ENCODE measurements at places on chromosomes 11 and 22.

GRCh38 chr11:134764367-134764766 lies 352.3 kb upstream of the B3GAT1 start:
- no peak for DNase-seq

DNA sequence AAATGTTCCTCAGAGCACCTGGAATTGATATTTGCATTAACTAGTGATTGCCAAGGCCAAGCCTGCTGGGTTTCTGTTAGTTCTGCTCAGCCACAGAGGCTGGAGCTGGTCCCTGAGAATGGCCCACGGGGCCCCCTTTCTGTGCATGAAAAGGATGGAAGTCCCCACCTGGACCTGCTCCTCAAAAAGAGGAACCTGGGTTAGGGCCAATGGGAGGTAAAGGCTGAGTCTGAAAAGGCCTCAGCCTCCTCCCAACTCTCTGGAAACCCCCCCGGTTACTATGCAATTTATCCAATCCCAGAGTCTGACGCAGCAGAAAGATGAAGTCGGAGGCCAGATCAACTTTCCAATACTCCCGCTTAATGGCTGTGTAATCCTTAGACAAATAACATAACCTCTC lies 6.8 kb upstream of the CREB3L1 start:
- no peak for DNase-seq

- no peak for DNase-seq
These were observed 182.4 kb upstream of the LARGE1 start for GRCh38 chr22:34102633-34103032.

- DNase-seq: no peak
These were observed 436.8 kb upstream of the CADM1 start for GRCh38 chr11:115941044-115941443.

- no peak for DNase-seq
These were observed 328.5 kb upstream of the PLET1 start for GRCh38 chr11:112589155-112589554.

- no peak for DNase-seq
These were observed 3.1 kb downstream of the IFITM1 start for GRCh38 chr11:316891-317301.

DNA sequence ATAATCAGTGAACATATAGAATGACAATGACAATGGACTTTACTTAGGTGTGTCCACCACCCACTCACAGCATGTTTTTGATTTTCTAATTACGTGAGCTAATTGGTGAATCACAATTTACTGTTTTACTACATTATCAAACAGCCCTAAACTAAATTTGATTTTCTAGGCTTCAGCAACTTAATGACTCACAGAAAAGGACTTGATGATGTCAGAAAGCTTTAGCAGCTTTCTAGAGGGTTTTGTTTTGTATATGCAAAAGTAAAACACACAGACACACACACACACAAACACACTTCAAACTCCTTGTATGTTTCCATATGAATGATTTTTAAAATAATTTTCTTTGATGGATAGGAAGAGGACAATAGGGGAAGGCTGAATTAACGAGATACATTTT lies 878.6 kb upstream of the CCDC90B start:
- DNase-seq: no peak

- no peak for DNase-seq
These were observed 16.3 kb downstream of the GRAP2 start for GRCh38 chr22:39917197-39917643.

DNA sequence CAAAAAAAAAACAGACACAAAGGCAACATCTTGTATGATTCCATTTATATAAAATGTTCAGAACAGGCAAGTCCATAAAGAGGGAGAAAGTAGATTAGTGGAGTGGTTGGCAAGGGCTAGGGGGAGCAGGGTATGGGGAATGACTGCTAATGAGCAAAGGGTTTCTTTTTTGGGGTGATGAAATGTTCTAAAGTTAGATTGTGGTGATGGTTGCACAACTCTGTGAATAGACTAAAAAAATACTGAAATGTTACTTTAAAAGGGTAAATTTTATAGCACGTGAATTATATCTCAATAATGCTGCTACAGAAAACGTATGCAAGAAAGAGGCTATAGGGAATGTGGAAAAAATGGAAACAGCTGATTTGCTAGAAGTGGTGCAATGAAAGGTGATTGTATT lies 155.1 kb downstream of the TENM4 start:
- no peak for DNase-seq

- no peak for DNase-seq
These were observed 5.0 kb downstream of the SIGIRR start for GRCh38 chr11:409600-410483.

GRCh38 chr11:94089341-94089740 lies 39.3 kb upstream of the PANX1 start:
- DNase-seq: no peak

GRCh38 chr11:116261606-116262005 lies 511.2 kb downstream of the BUD13 start:
- no peak for DNase-seq

DNA sequence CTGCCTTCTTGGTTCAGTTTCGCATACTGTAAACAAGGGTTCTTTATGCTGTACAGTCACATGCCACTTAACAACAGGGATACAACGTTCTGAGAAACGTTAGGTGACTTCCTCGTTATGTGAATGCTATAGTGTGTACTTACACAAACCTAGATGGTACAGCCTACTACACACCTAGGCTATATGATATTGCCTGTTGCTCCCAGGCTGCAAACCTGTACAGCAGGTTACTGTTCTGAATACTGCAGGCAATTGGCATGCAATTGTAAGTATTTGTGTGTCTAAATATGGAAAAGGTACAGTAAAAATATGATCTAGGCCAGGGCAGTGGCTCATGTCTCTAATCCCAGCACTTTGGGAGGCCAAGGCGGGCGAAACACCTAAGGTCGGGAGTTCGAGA lies 85.7 kb upstream of the PRDM11 start:
- no peak for DNase-seq

GRCh38 chr11:32100495-32100894 lies 9.6 kb downstream of the RCN1 start:
- DNase-seq: no peak

DNA sequence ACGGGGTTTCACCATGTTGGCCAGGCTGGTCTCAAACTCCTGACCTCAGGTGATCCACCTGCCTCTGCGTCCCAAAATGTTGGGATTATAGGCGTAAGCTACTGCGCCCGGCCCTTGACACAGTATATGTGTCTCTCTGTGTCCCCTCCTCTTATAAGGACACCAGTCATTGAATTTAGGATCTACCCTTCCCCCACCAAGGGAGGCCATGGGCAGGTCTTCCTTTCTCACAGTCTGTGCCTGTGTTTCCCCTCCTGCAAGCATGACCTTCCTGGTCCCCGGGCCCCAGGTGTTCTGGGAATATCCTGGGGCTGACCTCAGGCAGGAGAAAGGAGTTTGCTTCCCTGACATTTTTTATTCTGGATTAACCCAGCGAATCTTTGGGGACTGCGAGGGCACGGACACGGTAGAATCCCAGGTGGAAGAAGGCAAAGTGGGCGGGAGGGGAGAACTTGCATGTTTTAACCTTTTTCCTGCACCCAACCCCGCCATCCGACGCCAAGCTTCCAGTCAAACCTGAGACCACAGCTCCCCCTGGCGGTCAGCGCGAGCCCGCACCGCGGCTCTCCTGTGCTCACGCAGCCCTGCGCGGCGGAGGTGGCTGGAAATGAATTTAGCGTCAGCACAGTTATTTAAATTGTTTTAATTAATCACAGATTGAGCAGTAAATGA lies 42.1 kb upstream of the ISX start:
- DNase-seq: peak; percentile 74

DNA sequence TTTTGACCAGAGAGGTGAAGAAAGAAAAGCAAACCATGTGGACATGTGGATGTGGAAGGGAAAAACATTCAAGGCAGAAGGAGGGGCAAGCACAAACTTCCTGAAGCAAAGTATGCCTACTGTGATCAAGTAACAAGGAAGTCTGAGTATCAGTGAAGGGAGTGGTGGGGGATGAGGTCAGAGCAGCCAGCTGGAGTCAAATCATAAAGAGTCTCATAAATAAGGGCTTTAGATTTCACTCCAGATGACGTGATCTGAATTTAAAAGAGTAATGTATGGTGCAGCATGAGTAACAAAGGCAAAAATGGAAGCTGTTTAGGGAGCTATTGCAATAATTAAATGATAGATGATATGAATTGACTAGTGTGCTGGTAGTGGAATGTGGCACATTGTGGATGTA lies 665.4 kb upstream of the CCDC90B start:
- DNase-seq: no peak

- DNase-seq: no peak
These were observed 2.8 kb downstream of the HRAS start for GRCh38 chr11:532527-532985.

- DNase-seq: no peak
These were observed 94.2 kb downstream of the FCHSD2 start for GRCh38 chr11:73047773-73048371.

DNA sequence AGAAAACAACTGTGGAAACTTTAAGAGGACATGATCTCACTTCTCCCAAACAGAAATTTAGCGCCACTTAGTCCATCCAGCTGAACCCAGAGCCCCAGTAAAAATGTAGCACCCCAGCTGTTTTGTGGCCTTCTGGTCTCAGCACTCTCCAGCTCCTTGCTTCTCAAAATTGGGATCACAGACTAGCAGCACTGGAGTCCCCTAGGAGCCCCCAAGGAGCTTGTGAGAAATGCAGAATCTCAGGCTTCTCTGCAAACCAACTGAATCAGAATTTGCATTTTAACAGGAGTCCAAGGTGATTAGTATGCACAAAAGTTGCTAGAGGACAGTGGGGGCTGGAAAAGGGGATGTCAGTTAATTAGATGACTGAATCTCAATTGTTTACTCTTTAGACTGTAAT lies 89.8 kb upstream of the FIBIN start:
- DNase-seq: no peak

DNA sequence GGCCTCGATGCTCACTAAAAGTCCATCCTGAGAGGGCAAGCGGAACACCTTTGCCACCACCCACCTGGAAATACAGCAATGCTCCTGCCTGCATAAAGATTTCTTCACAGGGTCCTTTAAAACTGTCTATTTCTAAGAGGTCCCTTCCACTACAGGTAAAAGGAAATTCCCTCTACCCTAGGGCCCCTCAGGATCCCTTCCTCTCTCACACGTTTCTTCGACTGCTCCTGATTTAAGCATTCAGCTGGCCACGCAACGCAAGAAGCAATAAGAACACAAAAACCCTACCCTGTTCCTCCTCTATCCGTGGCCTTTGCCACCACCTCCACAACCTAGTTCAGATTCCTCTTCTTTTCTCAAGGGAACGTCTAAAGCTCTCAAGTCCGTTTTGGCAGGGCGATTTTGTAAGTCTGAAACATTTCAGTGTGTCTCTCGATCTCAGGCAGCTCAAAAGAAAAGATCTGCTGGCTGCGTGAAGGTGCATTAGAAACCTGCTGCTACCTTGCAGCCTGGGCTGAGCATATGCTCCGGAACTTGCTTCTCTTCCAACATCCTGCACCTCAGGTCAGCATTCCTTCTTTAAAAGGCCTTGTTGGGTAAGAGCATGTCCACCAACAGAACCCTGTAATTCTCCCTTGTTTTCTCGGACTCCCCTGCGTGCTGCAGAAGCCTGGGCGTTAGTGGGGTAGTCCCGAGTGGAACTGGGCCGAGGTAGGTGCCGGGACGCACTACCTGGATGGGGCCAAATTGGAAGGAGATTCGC lies 1.6 kb downstream of the LGR4 start:
- DNase-seq: no peak

GRCh38 chr11:74783241-74783871 lies 34.7 kb downstream of the RNF169 start:
- DNase-seq: peak; percentile 65

- no peak for DNase-seq
These were observed 783.6 kb downstream of the BRD1 start for GRCh38 chr22:49044091-49044490.

DNA sequence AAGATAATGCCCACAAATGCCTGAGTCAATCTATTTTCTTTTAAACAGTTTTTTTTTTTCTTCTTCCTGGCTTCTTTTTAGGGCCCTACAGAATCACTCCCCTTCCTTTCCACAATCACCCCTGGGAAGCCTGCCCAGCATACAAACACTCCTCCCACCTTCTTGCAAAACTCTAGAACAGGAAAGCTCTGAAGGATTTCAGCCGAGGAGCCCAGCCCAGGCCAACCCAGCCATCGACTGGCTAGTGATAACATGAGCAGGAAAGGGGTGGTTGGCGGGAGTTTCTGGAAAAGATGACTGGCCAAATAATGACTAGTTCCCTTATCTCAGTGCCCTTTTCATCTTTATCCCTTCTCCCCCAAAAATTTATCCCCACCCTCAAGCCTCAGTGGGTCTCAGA lies 68.2 kb downstream of the USP35 start:
- DNase-seq: peak; percentile 73

GRCh38 chr11:86277741-86278140 lies 24.3 kb upstream of the HIKESHI start:
- DNase-seq: no peak

DNA sequence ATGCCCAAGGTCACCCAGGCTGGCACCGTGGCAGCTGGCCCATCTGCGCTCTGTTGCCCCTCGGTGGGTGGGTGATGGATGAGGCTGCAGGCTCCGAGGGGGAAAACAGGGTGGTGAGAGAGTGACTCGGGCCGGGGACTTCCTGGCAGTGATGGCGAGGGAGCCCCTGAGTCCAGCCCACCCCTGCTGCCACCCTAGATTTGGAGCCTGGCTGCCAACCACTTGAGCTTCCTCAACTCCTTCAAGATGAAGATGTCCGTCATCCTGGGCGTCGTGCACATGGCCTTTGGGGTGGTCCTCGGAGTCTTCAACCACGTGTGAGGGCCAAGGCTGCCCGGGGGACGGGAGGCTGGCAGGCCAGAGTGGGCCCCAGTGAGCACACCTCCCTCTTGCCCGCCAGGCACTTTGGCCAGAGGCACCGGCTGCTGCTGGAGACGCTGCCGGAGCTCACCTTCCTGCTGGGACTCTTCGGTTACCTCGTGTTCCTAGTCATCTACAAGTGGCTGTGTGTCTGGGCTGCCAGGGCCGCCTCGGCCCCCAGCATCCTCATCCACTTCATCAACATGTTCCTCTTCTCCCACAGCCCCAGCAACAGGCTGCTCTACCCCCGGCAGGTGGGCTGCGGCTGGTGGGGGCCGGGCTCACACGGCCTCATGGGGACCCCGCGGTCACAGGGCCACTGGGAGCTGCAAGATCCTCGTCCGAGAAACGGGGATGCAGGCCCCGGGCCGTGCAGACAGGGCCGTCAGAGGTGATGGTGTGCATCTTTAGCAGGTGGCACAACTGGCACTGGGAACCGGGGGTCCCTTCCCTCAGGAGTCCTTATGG lies 10.1 kb downstream of the TCIRG1 start:
- no peak for DNase-seq

DNA sequence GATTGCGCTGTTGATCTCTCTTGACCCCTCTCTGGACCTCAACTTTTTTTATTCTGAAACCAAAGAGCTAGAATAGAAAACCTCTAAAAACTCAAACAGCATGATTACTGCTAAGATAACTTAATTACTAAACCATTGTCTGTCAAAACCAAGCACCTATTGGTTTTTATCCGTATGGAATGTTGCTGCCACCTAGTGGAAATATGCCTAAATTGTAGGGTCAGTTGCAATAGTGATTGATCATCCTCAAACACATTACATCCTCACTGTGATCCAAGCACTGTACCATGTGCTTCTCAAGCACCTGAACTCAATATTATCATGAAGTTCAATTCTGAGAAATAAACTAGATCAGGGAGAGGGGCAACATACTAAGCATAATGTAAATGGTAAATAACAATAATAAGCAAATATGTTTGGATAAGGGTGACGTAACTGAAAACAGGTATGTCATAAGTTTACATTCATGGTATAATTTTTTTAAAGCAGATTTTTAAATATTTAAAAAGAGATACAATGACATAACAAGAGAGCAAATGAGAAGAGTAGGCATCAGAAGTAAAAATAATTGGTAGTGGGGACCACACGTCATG lies 3.8 kb upstream of the OR5A2 start:
- DNase-seq: peak; percentile 84

Data from hematopoietic multipotent progenitor cell treated with erythropoietin and hydrocortisone succinate and interleukin-3 and kit ligand, for 6 days (in vitro differentiated cells).